ENCODE measurements at places on chromosomes 7 and 10. TPM values are rescaled to one million over a fixed set of nuclear protein-coding genes. Genes with fewer than 3 reads are reported as not detected.

DNA sequence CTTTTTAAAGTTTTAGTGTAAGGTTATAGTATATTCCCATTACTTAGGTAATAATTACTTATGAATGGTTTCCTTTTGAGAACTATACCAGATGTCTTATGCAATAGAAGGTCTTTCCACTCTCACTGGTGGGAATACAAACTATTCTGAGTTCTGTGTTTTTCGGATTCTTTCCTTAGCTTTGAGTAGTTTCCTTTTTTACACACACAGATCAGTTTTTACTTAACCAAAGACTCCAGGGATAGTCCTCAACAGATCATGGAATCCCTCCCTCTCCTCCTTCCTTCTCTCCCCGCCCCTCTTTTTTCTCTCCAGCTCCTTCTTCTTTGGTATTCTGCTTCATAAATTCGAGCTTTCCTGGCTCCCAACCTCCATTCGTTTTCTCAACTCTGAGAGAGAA, 13.3 kb downstream of the COPG2 start:
- DNase-seq = no peak

DNA sequence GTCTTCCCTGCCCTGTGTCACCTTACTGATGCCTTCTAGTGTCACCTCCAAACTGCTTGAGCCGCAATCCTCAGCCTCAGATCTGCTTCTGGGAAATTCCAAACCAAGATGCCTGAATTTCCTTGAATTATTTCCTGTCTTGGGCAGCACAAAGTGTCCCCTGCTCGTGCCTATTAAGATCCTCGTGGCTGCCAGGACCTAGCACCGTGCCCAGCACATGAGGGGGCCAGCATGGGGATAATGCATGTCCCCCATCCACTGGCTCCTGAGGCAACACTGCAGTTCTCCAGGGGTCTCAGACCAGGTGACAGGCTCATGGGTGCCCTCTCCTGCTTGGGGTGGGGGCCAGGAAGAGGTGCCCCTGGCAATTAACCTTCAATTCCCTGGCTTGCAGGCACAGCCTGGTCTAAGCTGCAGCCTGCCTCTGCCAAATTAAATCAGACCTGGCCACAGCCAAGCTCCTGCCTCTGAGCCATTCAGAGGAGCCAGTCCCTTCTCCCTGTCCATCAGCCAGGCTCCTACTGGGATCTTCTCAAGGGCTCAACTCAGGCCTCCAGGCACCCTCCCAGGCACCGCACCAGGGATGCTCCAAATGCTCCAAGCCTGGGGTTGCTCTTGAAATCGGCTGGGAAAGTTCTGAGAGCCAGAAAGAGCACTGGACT, 146.6 kb downstream of the SH3PXD2A start:
- DNase-seq = no peak

UBE3C gene
- total RNA-seq = 55.2 TPM

DNA sequence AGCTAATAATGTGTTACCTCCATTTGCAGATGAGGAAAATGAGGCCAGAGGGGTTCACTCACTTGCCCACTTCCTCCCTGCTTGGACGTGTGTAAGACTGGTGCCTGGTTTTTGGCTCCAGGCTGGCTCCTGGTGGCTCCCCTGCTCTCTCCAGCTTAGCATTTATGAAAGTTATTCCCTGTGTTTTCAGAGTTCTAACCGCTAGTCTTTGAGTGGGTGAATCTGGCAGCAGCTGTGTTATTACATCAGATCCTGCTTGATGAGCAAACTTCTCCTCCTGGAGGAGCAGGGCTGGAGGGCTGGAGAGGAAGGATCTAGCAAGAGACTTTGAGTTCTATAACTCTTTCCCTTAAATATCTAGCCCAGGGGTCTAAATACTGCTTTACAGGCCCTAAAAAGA, 80.9 kb upstream of the AGBL3 start:
- no peak for DNase-seq

DNA sequence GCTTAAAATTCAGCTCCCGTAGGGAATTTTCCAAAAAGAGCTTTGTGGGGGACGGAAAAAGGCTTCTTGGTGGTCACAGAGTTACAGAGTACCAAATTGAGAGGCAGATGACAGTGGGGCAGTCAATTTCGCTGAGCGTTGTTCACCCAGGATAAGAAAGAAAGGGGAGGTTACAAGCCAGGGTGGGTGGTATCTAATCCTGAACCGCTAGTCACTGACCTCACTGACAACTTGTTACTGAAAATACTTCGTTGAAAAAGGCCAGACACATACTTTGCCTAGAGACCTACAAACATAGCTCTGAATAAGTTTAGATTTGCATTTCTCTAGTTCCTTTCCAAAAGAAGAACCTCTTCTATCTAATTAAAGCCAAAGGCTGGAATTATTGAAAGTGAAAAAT, at the start of gene CTNNA3:
CTNNA3 (minus strand) TSS at position 167 of the 400 bp plus-strand sequence.
- DNase-seq = no peak

DNA sequence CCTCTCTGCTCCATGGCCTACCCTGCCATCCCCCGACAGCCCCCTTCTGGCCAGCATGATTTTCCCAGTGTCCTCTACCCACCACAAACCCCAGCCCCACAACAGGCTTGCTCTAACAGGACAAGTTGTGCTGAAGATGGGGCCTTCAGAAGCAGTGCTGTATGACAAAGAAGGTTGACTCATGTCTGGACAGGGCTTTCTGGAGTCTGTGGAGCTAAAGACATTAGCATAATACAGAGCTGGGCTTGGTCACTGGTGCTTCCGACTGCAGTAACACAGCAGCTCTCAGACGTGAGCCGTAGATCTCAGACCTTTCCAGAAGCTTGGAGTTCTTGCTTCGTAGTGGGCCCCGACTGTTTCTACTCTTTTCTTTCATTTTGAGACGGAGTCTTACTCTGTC, 100.5 kb downstream of the GTF2IRD1 start:
- no peak for DNase-seq

TAS2R4 gene
- 0.43 TPM for total RNA-seq

GRCh38 chr10:67837541-67838314, at the start of gene DNAJC12:
DNAJC12 (minus strand) TSS chr10:67838188; CDS start chr10:67838011, 177 bp downstream.
- DNase-seq = peak; percentile 88

GNAT3 gene
- total RNA-seq = 0.26 TPM

DNA sequence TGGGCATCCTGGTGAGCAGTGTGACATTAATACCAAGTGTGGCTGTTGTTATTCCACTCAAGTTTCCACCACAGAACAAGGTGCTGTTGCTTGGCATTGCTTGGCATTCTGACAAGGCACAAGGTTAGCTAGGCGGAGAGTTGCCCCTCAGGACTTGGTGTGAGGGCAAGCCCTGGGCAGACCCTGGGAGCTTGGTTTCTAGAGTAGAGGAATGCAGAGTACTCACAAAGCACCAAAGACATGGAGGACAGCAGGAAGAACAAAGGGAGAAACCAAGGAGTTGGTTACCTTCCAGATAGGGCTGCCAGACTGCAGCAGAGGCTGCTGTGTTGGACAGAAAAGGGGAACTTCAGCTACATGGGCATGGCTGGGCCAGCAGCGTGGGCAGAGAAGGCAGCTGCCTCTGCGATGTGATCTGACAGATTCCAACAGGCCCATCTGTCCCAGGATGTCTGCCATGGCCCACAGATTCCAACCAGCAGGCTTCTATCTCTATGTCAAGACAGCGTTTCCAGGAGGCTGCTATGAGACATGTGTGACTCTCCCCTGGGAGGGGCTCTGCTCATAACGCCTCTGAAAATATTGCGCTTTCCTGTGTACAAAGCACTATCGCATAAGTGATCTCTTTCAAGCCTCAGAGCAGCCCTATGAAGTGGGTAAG, 1.8 kb downstream of the GOLGA7B start:
- DNase-seq = no peak

DNA sequence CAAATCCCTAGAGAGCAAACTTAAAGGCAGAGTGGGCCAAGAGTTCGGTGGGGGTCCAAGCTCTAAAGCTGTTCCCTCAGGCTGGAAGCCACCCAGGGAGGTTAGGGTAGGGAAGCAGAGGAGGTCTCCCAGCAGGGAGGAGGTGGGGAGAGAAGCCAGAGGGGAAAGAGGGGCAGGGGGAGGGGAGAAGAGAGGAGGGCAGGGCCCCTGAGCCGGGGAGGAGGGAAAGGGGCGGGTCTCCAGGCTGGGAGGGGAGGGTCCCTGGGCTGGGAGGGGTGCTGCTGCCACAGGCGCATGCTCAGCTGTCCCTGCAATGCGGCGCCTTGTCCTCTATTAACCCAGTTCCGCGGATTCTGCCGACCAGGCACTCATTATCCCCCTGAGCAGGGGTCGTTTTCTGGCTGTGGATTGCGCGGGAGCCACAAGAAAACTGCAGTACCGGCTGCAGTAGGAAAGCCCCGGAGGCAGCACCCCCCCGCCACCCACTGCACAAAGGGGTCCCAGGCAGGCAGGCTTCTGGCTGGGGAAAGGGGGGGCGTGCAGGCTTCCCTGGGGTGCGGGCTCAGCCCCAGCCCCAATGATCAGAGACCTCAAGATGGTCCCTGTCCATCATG, 49.3 kb downstream of the CAMK2B start:
- no peak for DNase-seq

NUTM2D gene
- total RNA-seq = 0.19 TPM

DNA sequence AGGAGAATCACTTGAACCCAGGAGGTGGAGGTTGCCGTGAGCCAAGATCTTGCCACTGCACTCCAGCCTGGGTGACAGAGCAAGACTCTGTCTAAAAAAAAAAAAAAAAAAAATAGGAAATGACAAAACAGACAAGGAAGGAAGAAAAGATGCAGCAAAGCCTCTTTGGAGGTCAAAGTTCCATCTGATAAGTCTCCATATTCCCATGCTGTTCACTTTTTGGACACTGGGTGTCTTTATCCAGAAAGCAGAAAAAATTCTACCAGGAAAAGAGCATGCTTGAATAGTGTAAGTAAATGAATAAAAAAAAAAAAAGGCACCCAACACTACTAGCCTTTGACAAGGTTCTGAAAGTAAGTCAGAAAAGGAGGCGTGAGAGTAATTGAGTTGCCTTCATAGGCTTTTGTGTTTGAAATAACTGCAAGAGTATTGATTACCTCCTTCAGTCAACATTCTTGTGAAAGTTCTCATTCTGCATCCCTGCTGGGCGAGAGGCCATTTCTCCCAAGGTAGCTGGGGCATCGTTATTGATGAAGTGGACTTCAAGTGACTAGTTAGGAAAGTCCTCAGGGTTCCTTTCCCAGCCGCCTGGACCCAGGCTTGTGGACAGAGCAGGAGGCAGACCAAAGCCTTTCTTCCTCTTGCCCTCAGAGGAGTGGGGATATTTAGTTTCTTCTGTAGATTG, 133.3 kb upstream of the KIF5B start:
- DNase-seq = no peak

GPR26 gene
- total RNA-seq = not detected

DNA sequence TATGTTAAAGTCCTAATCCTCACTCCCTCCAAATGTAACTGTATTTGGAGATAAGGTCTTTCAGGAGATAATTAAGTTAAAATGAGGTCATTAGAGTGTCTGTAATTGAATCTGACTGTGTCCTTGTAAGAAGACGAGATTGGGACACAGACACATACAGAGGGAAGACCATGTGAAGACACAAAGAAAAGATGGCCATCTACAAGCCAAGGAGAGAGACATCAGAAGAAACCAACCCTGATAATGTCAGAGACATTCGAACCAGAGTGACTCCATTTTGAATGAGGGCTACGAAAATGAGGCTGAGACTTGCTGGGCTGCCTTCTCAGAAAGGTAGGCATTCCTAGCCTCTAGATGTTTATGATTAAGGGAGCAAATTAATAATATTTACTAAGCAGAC, 542 bp upstream of the SAMD9L start:
- no peak for DNase-seq

DNA sequence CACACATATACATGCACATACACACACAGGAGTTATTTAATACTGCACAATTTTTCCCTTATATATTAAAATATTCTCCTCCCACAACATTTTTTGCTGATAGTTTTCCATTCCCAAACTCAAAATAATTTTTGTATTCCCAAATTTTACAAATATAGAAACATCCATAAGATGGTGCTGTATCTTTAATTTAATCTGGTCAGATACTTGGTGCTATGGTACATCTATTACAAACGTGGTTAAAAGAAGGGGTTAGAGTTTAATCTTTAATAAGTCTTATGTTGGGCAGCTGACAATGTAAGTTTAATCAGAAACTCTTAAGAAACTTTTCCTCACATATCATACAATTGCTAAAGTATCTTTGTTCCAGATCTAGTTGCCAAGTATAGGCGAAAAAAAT, 10.2 kb upstream of the CADPS2 start:
- DNase-seq = no peak

DNA sequence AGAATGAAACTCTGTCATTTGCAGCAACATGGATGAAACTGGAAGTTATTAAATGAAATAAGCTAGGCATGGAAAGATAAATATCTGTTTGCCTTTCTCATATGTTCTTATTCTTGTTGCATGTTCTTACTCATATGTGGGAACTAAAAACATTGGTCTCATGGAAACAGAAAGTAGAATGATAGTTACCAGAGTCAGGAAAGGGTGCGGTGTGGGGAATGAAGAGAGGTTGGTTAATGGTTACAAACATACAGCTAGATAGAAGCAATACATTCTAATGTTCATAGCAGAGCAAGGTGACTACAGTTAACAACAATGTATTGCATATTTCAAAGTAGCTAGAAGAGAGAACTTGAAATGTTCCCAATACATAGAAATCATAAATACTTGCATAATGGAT, 105.1 kb downstream of the FAM107B start:
- no peak for DNase-seq

DNA sequence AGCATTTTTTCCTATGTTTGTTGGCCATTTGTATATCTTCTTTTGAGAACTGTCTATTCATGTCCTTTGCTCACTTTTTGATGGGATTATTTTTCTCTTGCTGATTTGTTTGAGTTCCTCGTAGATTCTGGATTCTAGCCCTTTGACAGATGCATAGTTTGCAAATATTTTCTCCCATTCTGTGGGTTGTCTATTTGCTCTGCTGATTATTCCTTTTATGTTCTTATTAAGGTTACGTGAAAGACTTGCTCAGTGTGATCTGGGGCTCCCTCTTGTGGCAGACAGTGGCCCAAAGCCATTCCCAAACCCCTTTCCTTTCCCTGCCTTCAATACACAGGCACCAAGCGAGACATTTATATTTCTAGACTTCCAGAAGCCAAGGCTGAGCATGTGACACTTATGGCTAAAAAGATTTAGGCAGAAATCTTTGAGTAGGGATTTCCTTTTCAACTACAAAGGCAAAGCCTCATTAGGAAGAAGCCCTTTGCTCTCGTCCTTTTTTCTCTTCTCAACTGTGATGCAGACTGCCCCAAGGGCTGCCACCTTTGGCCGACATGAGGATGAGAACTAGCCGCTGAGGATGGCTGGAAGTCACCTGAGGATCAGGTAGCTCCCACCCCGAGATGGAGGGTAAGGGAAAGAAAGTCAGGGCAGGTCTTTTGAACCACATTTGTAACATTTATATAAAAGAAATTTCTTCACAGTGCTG, 23.6 kb downstream of the ST8SIA6 start:
- peak; percentile 72 for DNase-seq

GRCh38 chr10:62861507-62861906, 45.3 kb upstream of the EGR2 start:
- DNase-seq = no peak

SFTPA1 gene
- total RNA-seq = not detected
